Fibroblast of villous mesenchyme (primary cell): ENCODE measurements at places on chromosomes 3 and 15. TPM values are rescaled to one million over a fixed set of nuclear protein-coding genes. Genes with fewer than 3 reads are reported as not detected.

The SLC24A1 gene
- 5.2 and 9.3 TPM in 2 replicates for total RNA-seq

The SERPINI2 gene
- not detected in 2 replicates for total RNA-seq

The ATP13A5 gene
- not detected in 2 replicates for total RNA-seq

The HOMER2 gene
- 1.3 TPM in 2 replicates for total RNA-seq

The LMCD1 gene
- total RNA-seq, result 95.0 and 170 TPM in 2 replicates
